Putamen (tissue), 1 donor: ENCODE measurements at places on chromosomes 6 and 20.

DNA sequence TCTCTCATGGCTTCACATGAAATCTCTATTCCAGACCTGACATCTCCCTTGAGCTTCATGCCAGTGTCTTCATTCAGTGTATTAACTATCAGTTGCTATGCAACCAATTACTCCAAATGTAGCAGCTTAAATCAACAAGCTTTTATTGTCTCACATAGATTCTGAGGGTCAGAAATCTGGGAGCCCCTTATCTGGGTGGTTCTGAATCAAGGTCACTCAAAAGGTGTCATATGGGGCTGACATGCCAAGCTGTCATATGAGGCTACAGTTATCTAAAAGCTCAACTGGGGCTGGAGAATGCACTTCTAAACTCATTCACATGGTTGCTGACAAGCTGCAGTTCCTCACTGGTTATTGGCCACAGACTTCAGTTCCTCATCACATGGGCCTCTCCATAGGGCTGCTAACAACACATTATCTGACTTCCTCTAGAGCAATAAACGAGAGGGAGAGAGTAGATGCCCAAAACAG is 7.3 kb upstream of the CGA start:
- DNase-seq: no peak

- no peak for DNase-seq
These were observed 73.7 kb downstream of the ZFAND3 start for GRCh38 chr6:37893257-37893656.

- DNase-seq: no peak
These were observed 54.0 kb downstream of the RIN2 start for GRCh38 chr20:19812056-19812455.

- DNase-seq: no peak
These were observed 221.4 kb downstream of the PLCB1 start for GRCh38 chr20:8353512-8353911.

- DNase-seq: no peak
These were observed 1066.3 kb upstream of the MAP3K7 start for GRCh38 chr6:91653076-91653723.

DNA sequence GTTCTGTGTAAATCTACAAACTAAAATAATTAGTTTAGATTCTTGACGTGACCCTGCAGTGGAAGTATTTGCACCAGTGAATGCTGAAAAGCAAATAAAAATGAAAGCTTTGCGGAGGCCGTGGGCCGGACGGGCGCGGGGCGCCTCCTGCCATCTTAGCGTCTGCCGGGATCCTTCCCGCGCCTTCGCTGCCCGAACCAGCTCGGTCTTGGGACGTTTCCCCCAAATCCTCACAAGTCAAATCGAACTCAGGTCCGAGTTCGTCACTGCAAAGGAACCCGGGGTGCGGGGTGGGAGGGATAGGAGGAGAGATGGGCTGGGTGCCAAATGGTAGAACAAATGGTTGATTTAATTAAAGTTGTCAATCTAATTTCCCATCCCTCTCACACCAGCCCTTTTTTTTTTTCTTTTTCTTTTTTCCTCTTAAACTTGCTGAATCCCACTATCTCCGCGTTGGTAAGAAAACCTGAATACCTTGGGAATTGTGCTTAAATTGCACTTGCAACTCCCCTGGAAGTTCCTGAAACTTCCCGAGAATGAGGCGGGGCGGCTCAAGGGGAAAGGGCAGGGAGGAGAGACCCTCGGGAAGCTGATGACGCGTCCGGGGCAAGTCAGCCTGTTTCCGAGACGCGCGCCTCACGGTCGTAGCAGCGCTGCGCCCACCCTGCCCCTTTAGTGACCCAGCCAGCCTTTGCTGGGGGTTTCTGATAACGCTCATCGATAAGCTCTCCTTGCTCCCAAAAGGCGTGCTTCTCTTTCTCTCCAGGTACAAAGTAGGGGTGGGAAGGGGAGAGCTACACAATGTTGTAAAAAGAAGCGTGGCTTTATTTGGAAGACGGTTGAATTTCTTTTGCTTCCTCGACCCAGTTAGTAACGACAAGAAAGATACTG is 1.8 kb downstream of the GJA1 start:
- no peak for DNase-seq

DNA sequence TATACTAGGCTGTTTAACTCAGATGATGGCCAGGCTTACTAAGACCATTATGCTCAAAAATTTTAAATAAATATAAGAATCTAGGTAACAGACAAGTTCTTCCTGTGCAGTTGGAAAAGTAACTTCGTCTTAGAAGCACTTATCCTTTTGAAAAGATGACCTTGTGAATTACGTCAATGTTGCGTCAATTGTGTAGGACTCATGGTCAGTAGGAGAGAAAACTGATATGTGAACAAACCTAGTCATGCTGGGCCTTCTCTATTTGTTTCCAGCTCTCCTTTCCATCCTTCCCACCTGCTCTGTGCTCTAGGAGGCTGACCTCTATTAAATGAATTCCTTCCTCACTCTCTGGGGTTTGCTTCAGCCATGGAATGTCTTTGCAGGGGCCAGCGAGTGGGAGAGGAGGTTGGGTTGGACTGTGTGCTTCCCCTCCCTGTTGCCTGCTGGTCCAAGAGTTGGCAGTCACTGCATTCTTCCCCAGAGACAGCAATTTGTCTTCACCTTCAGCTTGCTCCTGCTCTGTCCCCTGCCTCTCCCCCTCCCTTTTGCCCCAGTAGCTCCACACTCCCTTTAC is 128.0 kb upstream of the TNFAIP3 start:
- no peak for DNase-seq

DNA sequence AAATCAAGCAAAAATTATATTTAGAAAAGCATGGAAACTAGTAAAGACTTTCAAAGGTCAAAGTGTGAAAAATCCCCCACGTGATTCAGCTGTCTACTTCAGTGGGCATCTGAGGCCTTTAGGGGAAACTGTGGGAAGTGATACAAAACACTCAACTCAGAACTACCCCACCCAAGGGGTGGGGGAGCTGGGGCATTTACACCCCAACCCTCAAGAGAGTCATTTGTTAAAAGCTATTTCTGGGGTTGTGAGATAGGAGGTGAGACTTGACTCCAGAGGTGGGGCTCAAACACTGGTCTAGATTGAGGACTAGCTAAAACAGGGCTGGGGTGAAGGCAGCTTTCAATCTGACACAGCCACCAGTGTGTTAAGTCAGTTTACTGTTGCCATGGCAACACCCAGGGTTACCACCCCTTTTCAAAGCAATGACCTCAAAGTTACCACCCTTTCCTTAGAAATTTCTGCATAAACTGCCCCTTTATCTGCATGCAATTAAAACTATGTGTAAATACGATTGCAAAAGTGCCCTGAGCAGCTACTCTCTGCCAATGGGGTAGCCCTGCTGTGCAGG is 9.9 kb upstream of the GTSF1L start:
- DNase-seq: no peak
